ENCODE measurements at places on chromosomes 1 and 21.
A peak's percentile ranks its signal among the peaks of the same experiment; 100 is the strongest.

DNA sequence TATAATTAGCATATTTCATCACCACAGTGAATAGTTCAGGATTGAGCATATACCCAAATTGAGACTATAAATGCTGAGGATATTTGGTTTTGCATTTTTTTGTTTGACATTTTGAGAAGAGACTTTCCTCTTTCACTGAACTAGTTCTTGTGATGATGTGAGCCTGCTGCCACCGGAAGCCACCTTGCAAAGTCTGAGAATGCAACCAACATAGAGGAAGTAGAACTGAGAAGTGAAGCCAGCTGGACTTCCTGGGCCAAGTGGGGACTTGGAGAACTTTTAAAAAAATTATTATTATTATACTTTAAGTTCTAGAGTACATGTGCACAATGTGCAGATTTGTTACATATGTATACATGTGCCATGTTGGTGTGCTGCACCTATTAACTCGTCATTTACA, 102.3 kb downstream of the RPE65 start:
- DNase-seq = peak; percentile 57

- no peak for DNase-seq
Observed at GRCh38 chr1:59504276-59504675, 207.4 kb downstream of the FGGY start.

DNA sequence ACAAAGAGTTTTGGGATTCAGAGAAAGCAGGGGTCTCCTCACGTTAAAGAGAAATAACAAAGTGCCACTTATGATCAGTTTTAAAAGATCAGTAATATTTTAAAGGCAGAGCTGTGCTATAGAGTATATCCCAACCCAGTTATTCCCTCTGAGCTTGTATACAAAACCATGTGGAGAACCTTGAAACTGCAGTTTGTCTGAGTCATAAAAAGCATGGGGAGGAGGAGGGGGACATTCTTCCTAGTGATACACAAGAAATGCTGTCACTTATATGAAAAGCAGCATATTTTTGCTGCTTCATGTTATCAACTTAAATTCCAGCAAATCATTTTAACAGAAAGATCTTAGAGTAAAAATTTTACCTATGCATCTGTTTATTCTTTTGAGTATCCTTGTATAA, 244.5 kb downstream of the GPR52 start:
- no peak for DNase-seq

GRCh38 chr1:4754816-4755215, 100.4 kb downstream of the AJAP1 start:
- DNase-seq = no peak

DNA sequence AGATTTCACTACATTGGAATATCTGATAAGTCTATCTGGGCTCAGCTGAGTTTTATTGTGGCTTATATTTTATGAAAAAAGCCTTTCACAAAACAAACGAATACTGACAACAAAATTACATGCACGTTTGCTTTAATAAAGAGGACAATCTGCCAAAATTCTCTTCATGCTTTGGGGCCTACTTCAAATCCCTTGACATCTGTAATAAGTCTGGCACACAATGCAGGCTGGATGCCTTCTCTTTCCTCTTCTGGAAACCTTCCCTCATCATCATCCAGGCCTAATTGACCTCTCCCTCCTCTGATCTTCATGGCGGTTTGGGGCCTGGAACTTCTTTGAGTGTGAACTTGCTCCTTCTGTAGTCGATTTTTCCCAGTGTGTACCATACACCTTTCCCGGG, 70.3 kb downstream of the MAP10 start:
- DNase-seq = no peak

DNA sequence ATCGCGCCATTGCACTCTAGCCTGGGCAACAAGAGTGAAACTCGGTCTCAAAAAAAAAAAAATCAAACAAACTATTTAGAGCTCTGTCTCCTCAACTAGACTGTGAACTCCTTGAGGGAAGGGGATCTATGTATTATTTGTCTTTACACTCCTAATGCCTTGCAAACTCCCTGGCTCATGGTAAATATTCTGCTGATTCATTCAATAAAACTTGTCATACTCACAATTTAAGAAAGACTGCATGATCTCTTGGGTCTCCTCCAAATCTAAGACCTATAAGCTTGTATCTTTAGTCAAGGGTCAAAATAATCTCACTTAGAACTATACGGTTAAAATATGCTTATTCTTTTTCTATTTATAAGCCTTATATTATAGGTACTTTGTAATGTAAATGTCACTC, 90.3 kb upstream of the NR5A2 start:
- no peak for DNase-seq

- DNase-seq = no peak
Observed at GRCh38 chr1:24110642-24111261, 1.2 kb downstream of the MYOM3 start.

DNA sequence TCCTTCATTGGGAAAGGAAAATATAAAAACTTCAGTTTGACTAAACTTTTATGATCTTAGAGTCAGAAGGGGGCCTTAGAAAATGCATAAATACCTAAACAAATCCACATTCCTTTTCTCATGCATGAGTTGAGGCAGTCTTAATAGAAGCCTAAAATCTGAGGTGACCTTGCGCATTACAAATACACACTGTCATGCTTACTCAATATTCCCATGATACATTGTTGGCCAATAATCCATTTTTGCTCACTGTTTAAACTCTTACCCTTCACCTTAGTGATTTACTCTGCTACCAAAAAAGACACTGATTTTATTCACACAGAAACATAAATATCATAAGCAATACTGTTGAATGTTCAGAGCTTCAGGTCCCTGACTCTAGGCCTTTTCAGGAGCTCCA, 19.1 kb upstream of the TMCO1 start:
- no peak for DNase-seq

DNA sequence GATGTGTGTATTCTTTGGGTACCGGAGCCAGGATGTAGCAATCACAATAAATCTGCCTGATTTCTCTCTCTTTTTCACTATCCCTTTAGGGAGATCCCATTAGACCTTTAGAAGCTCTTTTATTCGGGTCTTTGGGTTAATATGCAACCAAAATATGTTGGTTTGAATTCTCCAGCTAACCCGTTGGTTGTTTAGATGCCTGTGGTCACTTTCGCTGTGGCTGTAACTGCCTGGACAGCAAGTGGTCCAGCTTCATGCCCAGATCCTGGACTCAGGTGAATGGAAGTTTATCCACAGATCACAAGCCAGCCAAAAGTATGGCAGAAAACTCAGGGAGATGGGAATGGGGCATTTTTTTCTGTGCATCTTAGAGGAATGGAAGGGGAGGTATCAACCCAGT, 12.3 kb downstream of the KAZN start:
- no peak for DNase-seq

- DNase-seq = peak; percentile 62
Observed at GRCh38 chr1:78619803-78620579, at the start of gene IFI44L. IFI44L (plus strand) TSS chr1:78620448; CDS start chr1:78627916, 7,468 bp downstream.

GRCh38 chr21:38758501-38759214, 47.1 kb upstream of the ETS2 start:
- DNase-seq = no peak

- no peak for DNase-seq
Observed at GRCh38 chr1:201016211-201016651, 7.3 kb downstream of the KIF21B start.

DNA sequence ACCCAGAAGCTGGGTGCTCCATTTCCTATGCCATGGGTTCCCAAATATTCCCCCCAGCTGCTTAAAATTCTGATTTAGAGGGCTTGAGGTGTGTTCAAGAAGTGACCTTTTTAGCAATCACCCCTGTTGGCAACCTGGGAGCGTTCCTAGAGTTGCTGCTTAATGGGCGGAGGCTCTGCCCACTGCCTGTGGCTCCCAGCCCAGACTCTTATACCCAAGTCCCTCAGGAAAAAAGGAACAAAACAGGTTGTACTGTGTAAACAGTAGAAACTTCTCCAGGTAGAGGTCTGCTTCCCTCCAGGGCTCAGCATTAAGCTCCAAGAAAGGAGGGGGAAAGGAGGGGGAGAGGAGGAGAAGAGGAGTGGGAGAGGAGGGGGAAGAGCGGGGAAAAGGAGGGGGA, 14.6 kb upstream of the TENT5C start:
- DNase-seq = no peak

- DNase-seq = no peak
Observed at GRCh38 chr1:178300352-178300699, 196.4 kb downstream of the CLEC20A start.

GRCh38 chr1:53134961-53135734, 7.3 kb downstream of the SLC1A7 start:
- no peak for DNase-seq

DNA sequence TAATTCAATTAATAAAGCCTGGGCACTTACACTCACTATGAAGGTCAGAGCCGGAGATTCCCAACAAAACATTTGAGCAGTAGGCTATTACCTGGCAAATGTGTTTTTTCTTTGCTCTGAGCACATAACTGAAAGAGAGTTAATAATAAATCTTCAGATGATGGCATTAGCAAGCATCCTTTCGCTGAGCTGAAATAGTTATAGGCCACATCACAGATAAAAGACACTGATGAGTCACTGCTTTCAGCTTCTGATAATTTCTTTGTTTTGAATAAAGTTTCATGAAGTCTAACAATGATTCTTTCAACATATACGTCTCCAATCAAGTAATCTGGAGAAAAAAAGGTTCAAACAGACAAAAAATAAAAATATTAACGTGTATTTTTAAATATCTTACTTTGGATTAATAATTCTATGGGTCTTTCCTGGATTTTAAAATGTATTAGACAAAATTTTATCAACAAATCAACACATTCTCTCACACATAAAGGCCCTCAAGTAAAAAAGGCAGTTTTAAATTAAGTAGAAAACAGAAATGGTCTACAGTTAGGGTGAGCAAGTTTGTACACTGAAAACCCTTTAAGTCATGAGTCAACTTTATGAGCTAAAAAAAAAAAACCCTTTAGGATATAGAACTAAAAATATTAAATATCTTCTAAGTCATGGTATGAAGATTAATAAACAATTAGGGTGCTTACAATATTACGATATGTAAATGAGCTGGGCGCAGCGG, 33.1 kb downstream of the LTN1 start:
- no peak for DNase-seq

DNA sequence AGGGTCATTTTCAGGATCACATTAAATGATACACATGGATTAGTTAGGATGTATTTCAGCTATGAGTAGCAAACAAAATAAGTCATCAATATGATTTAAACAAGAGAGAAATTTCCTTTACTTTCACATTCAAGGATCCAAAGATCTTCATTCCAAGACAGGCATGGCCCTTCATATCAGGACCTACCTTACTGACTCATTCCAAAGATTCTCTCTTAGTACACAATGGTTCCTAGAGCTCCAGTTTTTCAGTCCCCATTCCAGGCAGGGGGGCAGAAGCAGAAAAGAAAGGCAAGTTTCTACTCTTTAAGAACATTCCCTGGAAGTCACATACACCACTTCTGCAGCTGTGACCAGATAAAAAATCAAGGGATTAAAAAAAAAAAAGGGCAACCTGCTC, 23.7 kb downstream of the RGS2 start:
- DNase-seq = no peak

- DNase-seq = no peak
Observed at GRCh38 chr1:23424293-23425192, at the start of gene TCEA3. TCEA3 (minus strand) TSS chr1:23424748; CDS start chr1:23424633, 115 bp downstream.

- no peak for DNase-seq
Observed at GRCh38 chr1:44613941-44614340, 60.3 kb downstream of the TMEM53 start.

- DNase-seq = no peak
Observed at GRCh38 chr1:212986551-212986950, 29.1 kb downstream of the ANGEL2 start.

GRCh38 chr21:41431788-41432548, 5.9 kb downstream of the MX1 start:
- no peak for DNase-seq

DNA sequence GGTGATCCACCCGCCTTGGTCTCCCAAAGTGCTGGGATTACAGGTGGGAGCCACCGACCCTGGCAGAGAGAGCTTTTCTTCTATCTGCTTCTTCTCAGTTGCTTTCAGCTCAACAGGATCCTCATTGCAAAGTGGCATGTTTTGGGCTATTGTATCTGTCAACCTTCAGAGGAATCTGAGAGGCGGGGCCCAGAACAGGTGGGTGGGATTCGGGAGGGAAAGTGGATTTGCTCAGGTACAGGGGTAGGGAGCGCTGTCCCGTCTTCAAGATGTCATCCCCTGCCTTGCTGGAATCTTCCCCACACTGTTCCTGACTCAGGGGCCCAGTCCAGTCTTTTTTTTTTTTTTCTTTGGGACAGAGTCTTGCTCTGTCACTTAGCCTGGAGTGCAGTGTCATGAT, 26.9 kb upstream of the RCC2 start:
- no peak for DNase-seq

- DNase-seq = no peak
Observed at GRCh38 chr1:24910751-24911650, 19.1 kb downstream of the RUNX3 start.

- DNase-seq = no peak
Observed at GRCh38 chr1:206699626-206700025, 14.9 kb downstream of the MAPKAPK2 start.

GRCh38 chr1:30783256-30783915, 25.8 kb upstream of the LAPTM5 start:
- DNase-seq = no peak

DNA sequence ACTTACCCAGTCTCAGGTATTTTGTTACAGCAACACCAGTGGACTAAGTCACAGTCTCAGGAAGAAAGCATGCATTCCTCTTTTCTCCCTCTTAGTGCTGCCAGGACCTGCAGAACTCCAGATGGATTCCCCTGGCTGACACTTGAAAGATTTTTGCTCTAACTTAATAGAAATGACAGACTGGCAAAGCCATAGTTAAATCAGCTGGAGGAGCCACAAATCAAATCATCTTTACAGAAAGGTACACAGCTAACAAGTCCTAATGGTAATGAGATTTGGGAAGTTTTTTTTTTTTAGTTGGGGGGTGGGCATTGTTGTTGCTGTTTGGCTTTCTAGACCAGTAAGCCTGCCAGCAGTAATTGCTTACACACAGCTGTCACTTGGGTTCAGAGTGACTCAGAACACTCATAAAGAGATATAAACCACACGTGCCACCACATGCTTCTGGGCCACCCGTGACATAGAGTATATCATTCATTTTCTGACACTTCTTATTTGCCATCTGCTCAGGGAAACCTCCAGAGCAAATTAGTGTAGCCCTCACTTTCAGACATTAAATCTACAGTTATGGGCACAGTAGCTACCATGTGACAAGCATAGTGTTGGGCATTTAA, 72.4 kb downstream of the FH start:
- DNase-seq = no peak

GRCh38 chr1:19769211-19769932, 30.3 kb downstream of the TMCO4 start:
- no peak for DNase-seq

- DNase-seq = no peak
Observed at GRCh38 chr1:10280439-10281350, 70.3 kb downstream of the KIF1B start.

DNA sequence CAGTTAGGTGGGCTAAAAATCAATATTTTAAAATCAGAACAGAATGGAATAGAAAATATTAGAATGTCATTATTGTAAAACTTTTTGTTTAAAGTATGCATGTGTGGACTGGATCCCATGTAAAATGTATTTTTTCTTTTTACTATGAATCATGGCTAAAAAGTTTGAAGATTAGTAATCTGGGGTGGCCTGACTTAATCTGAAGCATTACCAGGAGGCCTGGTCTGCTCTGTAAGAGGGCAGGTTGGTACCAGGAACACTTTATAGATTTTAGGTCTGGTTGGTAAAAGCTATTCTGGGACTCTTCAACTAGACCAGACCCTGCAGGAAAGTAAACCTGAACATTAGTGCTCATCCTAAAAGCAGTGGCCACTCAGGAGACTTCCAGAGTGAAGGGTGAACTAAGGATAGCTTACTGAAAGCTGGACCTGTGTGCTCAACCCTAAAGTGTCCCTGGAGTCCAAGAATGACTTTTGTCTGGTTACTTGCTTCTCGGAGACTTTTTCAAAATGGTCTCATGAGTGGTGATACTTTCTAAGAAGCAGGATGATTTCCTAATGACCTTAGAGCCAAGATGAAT, 16.5 kb downstream of the RGL1 start:
- no peak for DNase-seq
